Stimulated activated CD4-positive, alpha-beta T cell treated with anti-CD3 and anti-CD28 coated beads, Interleukin-1b, Interleukin-23, amount 100 ng/mL, for 1 hour (primary cell): ENCODE measurements at places on chromosomes 6 and 20.

GRCh38 chr6:13573669-13574110 is 711 bp upstream of the SIRT5 start:
- DNase-seq, result no peak

DNA sequence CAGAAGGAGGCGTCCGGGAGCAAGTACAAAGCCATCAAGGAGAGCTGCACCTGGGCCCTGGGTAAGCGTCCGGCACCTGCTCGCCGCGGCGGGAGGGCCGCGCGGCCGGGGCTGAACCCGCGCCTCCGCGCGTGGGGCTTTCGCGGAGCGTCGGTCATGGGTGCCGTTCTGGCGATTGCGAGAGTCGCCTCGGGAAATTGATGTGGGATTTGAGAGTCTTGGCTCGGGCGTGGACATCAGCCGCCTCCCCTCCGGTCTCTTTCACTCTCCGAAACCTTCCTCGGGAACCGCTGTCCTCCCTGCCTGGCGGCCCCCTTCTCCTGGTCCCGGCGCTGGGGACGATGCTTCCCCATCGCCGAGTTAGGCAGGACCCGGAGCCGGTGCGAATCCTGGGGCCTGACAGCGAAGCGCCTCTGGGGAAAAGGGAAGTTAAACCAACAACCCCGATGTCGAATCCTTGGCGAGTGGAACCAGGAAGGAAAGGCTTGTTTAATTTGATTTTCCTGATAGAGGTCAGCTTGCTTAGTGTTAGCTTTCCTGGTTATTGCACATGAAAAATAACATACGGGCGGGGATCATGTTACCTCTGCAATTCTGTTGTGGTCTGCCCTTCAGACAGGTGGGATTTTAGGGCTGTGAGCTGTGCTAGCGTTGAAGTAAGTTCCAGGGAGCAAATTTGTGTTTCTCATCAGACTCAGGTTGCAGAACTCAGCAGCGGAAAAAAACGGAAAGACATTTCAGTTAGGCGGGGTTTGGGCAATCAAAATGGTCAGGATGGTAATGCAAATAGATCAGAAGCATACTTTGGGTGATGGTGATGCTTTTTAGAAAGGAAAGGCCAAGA is 594 bp downstream of the ARFGEF3 start:
- no peak for DNase-seq

DNA sequence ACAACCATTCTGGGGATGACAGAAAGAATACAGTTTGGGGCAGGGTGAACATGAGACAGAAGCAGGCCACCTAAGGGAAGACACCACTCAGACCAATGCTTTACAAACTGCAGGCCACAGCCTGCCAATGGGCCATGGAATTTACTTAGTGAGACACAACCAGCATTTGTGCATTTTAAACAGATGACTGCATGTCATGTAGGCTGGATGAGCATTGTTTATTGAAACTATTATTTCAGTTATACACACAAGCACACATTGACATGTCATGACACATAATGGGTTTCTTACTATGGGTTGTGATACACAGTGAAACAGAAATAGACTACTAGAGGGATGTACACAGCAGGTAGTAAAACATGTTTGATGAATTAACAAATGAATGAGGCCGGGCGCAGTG is 8.0 kb downstream of the PGM3 start:
- no peak for DNase-seq

DNA sequence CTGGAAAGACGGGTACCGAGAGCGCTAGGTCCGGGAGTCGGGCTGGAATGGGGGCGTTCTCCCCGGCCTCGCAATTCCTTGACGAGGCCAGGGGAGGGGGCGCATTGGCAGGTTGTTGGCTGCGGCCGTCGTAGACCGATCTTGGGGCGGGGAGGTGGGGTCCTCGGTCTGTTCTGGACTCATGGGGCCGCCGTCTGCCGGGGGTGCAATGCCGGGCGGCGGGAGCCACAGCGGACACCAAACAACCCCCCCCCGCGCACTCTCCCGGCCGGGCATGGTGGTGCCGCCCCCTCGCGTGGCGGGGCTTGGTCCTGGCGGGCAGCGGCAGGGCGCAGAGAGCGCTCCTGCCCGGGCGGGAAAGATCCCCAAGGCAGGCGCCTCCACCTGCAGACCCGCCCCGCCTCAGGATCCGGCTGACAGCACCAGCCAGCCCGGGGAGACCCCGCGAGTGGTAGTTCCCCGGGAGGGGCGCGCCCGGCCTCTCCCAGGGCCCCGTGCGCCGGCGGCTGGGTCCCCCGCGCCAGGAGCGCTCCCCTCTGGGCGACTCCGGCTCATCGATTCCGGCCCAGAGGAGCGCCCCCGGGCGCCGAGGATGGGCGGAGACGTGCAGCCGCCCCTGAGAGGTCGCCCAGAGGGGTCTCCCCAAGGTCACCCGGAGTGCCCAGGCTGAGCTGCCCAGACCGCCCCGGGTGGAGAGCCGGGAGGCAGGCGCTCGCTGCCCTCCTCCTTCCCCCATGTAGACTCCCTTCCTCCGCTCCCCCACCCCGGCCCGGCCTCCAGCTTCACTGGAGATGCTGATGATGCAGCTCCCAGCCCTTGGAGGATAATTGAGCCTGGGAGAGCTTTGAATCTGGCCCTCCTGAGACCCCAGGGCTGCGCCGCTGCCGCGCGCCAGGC is 709 bp downstream of the PPP1R16B start:
- no peak for DNase-seq

DNA sequence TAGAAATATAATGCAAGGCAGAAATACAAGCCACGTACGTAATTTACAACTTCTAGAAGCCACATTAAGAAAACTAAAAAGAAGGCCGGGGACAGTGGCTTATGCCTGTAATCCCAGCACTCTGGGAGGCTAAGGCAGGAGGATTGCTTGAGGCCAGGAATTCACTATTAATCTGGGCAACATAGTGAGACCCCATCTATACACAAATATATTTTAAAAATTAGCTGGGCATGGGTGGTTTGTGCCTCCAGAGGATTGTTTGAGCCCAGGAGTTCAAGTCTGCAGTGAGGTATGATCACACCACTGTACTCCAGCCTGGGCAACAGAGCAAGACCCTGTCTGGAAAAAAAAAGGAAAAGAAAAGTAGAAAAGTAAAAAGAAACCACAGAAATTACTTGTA is 12.3 kb downstream of the MPC1 start:
- no peak for DNase-seq

GRCh38 chr20:23759306-23759940 is 8.7 kb upstream of the CST1 start:
- no peak for DNase-seq

- DNase-seq, result no peak
Observed at GRCh38 chr6:82702574-82702973, 339.0 kb downstream of the TPBG start.

DNA sequence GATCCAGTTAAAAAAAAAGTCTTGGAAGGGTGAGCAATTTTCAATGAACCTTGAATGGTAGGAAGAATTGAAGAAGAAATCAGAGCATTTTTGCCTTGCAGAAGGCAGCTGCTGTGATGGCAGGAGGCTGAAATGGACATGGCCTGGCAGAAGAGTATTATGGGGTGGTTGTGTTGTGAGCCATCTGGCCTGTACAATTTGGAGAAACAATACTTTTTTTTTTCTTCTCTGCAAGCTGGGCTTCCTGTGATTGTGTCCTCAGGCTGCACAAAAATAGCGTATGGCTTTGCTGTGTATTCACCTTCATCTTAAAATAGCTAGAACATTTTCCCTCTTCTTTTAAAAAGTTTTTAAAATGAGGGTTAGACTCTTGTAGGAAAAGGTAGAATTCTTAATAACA is 21.4 kb downstream of the SYCP2L start:
- no peak for DNase-seq

- DNase-seq, result no peak
Observed at GRCh38 chr6:146456886-146457285, 86.7 kb upstream of the RAB32 start.

DNA sequence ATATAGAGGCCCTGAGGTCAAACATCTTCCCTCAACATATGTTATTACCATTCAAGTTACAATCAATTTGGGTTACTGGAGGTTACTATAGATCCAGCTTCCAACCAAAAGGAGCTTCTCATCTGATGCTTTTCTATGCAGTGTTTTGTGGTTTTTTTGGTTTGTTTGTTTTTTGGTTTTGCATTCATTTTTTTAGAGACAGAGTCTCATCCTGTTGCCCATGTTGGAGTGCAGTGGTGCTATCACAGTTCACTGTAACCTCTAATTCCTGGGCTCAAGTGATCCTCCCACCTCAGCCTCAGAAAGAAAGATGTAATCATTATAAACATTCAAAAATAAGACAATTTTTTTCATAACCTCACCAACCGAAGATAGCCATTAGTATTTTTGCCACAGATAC is 124.4 kb upstream of the JARID2 start:
- no peak for DNase-seq

DNA sequence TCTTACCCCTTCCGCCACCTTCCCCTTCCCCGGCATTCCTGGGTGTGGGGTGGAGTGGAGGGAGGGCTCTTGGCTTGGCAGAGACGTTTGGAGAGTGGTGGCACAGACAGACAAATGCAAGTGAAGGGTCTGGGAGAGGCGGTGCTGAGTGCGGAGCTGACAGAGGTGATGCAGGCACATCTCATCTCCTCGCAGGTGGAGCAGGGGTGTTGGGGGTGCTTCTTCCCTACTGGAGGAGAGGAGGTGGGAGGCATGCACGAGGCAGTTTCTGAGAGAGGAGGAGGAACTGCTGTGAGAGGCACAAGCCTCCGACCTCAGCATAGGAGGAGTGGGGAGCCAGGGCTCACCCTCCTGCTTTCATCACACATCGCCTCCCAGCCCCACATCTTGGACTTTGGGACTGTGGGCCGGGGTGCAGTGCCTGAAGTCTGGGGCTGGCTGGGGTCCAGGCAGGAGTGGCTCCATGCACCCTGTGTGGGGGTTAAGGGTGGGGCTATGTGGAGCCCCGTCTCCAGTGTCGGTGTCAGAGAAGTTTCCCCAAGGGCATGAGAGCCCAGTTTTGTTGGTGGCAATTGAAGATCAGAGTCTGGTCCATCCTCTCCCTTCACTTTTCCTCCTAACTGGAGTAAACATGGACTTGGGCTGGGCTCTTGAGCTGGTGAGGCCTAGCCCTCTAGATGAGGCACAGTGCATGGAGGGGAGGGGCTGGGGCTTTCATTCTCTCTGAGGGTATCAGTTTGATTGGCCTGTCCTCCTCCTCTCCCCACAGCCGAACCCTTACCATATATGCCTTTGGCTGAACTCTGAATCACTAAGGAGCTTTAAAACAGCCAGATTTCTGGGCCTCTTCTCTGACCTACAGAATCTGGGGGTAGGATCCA is 20.2 kb upstream of the SLC22A7 start:
- no peak for DNase-seq

- DNase-seq, result no peak
Observed at GRCh38 chr6:149049230-149049629, 268.3 kb upstream of the TAB2 start.

GRCh38 chr20:34112600-34113101 is 608 bp upstream of the EIF2S2 start:
- DNase-seq, result no peak

- DNase-seq, result no peak
Observed at GRCh38 chr6:130489514-130489913, 123.7 kb downstream of the TMEM200A start.

GRCh38 chr6:2523061-2523460 is 227.7 kb downstream of the MYLK4 start:
- no peak for DNase-seq

DNA sequence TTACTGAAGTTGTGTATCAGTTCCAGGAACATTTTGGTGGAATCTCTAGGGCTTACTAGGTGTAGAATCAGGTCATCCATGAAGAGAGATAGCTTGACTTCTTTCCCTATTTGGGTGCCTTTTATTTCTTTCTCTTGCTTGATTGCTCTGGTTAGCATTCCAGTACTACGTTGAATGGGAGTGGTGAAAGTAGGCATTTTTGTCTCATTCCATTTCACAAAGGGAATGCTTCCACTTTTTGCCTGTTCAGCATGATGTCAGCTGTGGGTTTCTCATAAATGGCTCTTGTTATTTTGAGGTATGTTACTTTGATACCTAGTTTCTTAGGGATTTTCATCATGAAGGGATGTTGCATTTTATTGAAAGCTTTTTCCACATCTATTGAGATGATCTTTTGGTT is 195.3 kb downstream of the MOXD1 start:
- DNase-seq, result no peak

DNA sequence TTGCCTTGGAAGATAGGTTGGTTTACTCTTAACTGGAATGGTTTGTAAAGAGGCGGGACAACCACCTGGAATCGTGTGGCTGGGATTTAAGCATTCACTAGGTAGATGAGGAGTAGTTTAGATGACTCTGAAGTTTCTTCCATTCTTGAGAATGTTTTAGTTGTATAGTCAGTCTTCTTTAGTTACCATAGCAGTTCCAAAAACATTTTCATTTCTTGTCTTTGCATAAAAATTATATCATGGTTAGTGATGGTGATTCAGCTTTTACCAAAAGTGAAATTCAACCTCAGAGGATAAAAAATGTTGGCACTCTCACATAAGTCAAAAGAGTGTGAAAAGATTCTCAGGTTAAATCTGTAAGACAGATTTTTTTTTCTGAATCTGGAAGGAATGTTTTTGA is 70.3 kb downstream of the SMAP1 start:
- DNase-seq, result no peak

DNA sequence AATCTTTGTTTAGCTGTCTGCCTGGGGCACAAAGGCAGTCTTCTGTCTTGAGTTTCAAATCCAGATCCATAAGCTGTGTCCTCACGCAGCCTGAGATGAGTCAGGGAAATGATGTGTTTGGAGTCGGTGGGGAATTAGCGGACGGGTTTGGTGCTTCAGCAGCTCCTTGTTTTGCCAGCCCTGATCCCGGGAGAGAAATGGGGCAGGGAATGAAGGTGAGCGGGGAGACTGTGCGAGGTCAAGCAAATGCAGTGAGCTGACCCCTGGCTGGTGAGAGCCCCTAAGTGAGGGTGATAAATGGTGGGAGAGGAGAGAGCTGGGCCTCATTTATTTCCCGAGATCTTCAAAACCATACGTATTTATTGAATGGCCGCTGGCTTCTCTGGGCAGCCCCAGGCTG is 21.6 kb downstream of the DUSP22 start:
- DNase-seq, result no peak

DNA sequence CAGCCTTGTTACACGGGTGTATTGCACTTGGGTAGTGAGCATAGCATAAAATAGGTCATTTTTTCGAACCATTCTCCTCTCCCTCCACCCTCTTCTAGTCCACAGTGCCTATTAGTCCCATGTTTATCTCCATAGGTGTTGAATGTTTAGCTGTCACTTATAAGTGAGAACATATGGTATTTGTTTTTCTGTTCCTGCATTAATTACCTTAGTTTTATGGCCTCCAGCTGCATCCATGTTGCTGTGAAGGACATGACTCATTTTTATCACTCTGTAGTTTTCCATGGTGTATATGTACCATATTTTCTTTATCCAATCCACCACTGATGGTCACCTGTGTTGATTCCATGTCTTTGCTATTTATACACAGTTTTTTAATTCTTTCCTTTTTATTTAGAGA is 889.5 kb downstream of the EYS start:
- DNase-seq, result no peak
